ENCODE measurements at places on chromosomes 11 and 22.

GRCh38 chr11:94727819-94728218, 40.3 kb upstream of the AMOTL1 start:
- DNase-seq, result no peak

- DNase-seq, result no peak
These were observed 3.6 kb downstream of the TNRC6B start for GRCh38 chr22:40181323-40181722.

DNA sequence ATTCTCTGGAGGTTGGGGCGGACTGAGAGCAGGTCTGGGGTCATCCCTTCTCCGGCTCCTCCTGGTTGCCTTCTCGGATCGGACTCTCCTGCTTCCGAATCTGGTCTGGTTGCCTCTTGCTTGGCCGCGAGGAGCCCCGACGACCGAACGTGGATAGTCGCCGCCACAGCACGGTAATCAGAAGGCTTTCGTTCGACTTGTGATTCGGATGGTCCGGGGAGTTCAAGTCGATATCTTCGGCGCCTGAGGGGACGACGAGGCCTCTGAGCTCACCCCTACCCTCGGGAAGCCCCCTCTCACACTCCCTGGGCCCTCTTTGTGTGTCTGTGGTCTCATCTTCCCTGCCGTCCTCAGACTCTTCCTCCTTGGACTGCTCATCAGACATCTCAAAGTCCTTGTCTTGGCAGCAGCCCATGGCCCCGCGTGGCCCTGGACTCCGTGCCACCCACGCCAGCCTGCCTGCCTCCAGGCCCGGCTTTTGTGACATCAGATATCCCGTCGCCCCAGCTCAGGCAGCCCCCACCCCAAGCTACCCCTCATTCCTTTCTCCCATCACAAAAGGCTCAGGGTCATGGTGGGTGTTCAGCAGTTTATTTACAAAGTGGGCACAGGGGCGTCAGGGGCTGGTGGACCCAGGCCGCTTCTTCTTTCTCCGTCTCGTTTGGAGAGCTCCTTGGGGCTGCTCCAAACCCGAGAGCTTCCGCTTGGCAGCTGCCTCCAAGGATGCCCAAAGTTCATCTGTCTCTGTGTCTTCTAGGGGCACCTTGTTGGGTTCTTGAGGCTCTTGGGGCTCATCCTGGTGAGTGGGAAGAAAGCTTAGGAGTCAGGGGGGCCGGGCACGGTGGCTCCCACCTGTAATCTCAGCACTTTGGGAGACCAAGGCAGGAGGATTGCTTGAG, at the start of gene TEX54:
TSS of gene TEX54 (minus strand) at position 506 of the 899 bp plus-strand sequence.
- no peak for DNase-seq

- DNase-seq, result no peak
These were observed 19.9 kb downstream of the HPS4 start for GRCh38 chr22:26463688-26464087.

GRCh38 chr11:131823772-131824171, 453.4 kb downstream of the NTM start:
- DNase-seq, result peak; percentile 4

- DNase-seq, result no peak
These were observed 147.0 kb upstream of the API5 start for GRCh38 chr11:43164831-43165230.

GRCh38 chr11:7032692-7033091, 12.4 kb downstream of the NLRP14 start:
- DNase-seq, result no peak

- DNase-seq, result no peak
These were observed 43.9 kb upstream of the LMO2 start for GRCh38 chr11:33935461-33936456.

GRCh38 chr22:38840129-38840528, 3.7 kb downstream of the NPTXR start:
- DNase-seq, result no peak

DNA sequence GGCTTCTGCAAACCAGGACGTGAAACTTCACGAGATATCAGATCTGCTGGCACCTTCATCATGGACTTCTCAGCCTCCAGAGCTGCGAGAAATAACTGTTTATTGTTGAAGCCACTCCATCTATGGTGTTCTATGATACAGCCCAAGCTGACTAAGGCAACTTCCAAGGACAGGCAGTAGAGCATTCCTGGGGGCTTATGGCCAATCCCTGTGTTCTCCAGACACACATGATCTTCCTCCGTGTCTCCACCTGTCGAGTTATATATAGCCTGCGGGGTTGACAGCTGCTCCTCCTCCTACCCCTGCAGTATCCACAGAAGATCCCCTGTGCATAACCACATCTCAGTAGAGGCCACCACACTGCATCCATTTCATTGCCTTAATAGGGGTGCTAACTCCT, 11.0 kb downstream of the TP53AIP1 start:
- no peak for DNase-seq

DNA sequence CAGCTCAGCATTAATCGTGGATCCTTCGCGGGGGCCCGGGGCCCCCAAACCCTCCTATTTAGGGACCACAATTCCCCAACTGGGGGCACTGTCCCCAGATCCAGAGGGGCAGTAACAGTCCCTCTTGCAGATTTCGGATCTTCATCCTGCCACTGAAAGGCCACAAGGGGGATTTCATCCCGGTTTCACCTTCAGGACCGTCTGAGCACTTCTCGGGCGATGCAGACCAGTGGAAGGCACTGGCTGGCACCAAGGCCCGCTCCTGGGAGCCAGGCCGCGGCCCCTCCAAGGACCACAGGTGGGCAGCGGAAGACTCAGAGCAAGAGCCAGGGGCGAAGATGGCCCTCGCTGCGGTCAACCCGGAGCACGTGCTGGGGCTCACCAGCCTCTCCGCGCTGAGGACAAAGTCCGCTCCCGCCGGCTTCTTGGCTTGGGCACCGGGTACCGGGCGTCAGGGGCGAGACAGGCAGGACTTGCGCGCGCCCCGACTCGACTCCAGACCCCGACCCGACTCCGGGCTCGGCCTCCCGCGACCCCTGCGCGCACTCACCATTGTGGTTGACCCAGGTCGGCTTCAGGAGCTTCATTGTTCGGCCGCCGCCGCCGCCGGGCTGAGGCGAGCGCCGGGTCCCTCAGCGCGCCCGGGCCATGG, 517 bp downstream of the HIRA start:
- DNase-seq, result peak; percentile 33

GRCh38 chr22:32764330-32765131, 37.0 kb upstream of the TIMP3 start:
- DNase-seq, result no peak

DNA sequence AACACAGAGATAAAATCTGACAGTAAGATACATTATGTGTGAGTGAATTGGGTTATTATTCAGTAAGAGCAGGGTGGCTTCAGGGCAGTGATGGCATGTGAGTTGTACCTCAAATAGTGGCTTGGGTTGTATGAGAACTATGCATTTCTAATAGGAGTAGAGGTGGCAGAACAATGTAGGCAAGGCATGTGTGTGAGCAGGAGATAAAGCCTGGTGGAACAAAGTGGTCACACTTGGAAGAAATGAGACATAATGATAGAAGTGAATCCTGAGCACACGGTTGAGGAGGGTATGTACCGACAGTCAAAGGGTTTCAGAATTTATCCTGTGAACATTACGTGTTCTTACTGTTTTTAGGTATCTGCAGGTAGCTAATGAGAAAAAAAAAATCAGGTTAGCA, 159.3 kb downstream of the CASP12 start:
- no peak for DNase-seq

GRCh38 chr11:126163074-126163700, 48.3 kb downstream of the RPUSD4 start:
- peak; percentile 45 for DNase-seq

- DNase-seq, result no peak
These were observed 125.5 kb downstream of the FBXO7 start for GRCh38 chr22:32600147-32600546.

GRCh38 chr22:43126501-43127165, 16.1 kb downstream of the BIK start:
- DNase-seq, result no peak

DNA sequence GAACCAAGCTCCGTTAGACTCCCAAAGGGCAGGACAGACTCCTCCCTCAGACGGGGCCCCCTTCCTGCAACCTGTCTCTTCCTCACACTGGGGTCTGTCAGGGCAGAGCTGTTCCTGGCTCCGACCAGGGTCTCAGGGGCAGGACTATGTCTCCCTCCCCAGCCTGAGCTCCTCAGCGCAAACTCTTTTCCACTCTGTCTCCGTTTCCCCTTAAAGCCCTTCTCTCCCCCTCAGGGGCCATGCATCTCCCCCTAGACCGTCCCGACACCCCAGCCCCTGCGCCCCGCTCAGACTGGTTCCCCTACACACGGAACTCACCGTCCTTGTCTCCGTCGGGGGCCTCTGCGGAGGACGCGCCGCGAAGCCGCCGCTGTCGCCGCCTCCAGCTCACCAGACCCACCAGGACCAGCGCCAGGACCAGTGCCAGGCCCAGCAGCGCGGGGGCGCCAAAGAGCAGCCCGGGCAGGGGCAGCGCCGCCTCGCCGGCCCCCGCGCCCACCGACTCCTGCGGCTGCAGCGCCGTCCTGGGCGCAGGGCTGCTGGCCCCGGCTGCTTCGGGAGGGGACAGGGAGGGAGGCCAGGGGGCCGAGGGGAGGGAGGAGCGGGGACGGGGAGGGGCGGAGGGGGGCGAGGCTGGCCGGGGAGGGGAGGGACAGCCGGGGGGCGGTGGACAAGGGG, 684 bp downstream of the TNFRSF13C start:
- DNase-seq, result no peak

GRCh38 chr22:44676441-44677352, 25.3 kb upstream of the PRR5 start:
- no peak for DNase-seq

All from NCI-H1092 treated with DMSO at 0.1 percent for 48 hours (cell line).